ENCODE measurements at places on chromosomes 5 and 9.

DNA sequence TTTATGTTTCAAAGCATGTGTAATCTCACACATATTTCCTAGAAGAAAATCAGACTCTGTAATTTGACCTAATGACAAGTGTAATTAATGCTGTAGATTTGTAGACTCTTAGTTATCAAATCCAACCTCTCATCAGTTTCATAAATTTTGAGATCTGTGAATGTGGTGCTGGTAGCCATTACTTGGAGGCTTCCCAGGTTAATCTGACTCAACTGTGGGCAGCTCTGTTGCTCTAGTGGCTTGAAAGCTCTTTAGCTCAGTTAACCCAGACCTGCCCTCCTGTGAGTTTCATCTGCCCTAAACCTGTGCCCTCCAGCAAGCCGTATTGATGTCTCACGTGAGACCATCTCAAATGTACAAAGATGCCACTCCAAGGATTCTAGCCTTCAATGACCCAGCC is 323.4 kb downstream of the FBXL7 start:
- DNase-seq: no peak

GRCh38 chr9:121399883-121400607 is 30.0 kb upstream of the STOM start:
- peak; percentile 36 for DNase-seq

- DNase-seq: no peak
These were observed 27.3 kb downstream of the EGR1 start for GRCh38 chr5:138492560-138493045.

DNA sequence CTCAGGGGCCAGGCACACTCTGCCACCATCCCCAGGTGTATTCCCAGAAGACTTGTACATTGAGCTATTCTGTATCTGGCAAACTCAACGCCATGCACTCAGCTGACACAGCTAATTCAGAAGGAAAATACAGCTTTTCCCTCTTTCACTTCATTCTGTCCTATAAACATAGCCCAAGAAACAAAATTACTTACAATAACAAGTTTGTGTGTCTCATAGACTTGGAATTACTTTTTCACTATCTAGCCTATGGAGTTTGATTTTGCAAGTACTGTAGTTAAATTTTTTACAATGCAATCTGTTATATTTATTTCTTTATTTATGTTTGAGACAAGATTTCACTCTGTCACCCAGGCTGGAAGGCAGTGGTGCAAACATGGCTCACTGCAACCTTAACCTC is 125.1 kb upstream of the KLF9 start:
- no peak for DNase-seq

DNA sequence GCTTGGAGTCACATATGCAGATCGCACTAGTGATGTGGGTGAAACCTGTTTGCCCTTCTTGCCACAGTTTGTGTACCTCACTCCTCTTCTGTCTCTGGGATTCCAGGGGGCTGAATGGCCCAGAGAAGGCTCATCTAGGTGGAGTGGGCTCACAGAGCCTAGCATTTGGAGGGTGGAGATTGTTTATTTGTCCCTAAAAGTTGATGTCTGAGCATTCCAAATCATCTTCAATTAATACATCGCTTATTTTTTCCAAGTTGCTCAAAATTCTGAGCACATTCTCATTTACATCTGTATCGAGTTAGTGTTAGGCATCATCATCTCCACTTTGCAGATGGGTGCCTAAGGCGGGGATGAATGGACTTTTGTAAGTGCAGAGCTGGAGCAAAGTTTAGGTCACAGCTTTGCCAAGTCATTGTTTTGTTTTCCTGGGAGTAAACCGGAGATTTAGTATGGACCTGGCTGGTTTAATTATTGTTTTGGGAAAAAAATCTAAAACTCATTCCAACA is 2.0 kb downstream of the ABL1 start:
- DNase-seq: no peak

GRCh38 chr9:22138956-22139660 is 130.0 kb upstream of the CDKN2B start:
- DNase-seq: no peak

DNA sequence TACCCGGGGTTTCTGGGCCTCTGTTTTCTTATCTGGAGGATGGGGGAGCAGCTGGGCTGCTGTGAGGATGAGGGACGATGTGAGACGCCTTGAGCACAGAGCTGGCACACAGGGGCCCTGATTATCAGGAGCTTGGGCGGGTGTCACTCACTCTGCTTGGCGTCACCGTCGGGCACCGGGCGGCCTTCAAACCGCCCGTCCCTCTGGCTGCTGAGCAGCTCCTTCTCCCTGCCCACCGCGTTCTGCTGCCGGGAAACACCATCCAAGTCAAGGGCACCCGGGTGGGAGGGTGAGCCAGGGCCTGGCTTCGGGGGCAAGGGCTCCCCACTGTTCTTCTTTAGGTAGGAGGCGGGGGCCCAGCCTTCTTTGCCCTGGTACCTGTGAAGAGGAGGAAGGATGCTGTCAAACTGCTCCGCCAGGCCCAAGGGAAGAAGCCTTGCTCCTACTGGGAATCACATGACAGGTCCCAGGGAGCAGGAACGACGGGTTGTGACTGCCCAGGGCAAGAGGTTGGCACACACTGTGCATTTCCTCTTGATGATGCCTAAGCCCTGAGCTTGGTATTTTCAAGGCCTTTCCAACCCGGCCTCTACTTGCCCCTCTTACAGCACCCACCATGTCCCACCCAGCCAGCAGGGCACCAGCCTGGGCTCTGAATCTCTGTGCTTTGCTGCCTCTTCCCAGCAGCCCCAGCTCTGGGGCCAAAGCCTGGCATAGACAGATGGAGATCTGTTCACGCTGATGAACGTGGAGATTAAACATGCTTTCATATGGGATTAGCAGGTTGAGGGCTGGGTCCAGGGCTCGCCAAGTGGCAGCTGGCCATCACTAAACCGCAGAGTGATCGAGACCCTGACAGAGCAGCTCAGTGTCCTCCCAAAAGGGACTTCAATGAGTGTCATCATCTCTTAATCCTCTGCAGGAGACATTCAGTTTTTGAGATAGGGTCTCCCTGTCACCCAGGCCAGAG is 66.9 kb upstream of the UBTD2 start:
- no peak for DNase-seq

DNA sequence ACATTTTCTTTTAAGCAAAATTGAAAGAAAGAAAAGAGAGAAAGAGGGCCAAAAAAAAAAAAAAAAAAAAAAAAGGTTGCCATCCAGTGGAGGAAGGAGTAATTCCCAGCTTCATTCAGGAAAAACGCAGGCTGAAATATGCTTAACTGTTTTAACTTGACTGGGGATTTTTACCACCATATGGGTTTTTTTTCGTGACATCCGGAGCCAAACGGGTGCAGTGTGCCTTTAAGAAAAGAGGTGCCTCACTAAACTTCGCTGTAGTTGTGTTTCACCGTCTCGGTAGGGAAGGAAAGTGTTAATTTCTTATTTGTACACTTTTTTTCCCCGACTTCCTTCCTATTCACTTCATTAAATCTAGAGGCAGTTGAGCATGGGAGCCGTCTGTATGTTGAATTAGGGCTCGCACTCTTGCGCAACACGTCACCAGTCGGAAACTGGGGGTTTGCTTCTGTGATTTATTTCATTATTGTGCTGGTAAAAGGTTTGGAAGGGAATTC is 143.0 kb downstream of the SMARCA2 start:
- DNase-seq: no peak

- no peak for DNase-seq
These were observed 5.2 kb upstream of the RAPGEF6 start for GRCh38 chr5:131640043-131640856.

- DNase-seq: peak; percentile 44
These were observed 302.5 kb downstream of the MLLT3 start for GRCh38 chr9:20319641-20320337.

DNA sequence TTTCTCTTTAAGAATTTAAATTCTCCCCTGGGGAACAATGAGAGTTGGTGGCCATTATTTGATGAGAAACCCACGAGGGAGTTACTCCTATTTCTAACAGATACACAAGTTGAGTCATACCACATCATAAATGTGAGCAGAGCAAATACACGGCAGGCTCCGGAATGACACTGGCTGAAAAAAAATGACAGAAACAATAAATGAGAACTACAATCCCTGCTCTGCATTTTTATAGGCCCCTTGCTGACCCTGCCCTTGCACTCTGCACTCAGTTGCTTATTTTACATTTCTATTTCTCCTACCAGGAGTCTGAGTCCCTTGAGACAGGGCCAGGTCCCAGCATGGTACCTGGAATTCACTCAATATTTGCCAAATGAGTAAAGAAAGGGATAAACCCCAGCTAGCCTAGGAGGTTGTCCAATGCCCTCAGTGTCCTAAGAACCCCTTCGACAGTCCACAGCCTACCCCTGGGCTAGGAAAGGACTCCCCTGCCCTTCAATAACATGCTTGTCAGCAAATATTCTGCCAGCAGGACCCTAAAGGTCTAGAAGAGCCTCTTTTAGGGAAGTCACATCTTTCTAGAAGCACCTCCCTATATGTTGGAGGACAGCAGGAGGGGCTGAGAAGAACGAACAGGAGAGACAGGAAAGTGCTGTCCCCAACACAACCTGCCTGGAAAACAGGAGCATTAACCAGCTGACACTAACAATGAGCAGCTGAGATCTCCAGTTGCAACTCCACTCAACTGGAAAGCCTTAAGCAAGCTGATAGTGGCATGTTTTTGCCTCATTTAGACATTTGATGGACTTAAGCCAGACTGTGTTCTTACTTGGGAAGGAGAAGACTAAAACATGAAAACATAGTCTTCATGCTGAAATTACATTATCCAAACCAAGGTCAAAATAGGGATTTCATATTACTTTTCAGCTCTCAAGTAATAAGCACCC is 191.2 kb downstream of the ACTL7B start:
- no peak for DNase-seq

- no peak for DNase-seq
These were observed 245.2 kb downstream of the EFNA5 start for GRCh38 chr5:107425541-107426031.

- no peak for DNase-seq
These were observed 17.1 kb upstream of the SPATA31E1 start for GRCh38 chr9:87865626-87866025.

GRCh38 chr5:156991714-156992113 is 28.7 kb upstream of the TIMD4 start:
- no peak for DNase-seq

GRCh38 chr9:13942695-13943094 is 371.2 kb downstream of the NFIB start:
- no peak for DNase-seq

DNA sequence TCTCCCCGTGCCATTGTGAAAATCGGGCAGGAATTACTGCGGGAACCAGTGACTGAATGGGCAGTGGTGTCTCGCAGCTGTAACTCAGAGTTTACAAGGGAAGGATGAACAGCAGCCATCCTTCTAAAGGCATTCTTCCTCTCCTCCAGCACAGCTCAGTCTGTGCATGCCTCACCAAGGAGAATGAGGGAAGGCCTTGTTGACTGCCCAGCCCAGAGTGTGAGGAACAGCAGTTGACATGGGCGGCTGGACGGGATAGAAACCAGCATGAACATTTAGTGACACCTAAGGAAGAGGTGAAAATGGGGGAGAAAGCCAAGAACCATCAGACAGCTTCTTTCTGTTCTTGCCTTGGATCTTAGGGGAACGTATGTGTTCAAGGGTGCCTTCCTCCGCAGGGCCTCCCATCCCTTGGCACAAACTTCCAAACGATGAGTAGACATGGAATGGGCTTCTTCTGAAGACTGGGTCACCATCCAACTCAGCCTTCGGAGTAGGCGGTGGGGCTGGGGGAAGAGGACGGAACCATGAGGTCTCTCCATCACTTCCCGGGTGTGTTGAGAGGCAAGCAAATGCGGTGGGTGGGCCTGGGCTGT is 887 bp upstream of the PDE8B start:
- DNase-seq: no peak

GRCh38 chr9:85527331-85528020 is 214.3 kb downstream of the AGTPBP1 start:
- no peak for DNase-seq

DNA sequence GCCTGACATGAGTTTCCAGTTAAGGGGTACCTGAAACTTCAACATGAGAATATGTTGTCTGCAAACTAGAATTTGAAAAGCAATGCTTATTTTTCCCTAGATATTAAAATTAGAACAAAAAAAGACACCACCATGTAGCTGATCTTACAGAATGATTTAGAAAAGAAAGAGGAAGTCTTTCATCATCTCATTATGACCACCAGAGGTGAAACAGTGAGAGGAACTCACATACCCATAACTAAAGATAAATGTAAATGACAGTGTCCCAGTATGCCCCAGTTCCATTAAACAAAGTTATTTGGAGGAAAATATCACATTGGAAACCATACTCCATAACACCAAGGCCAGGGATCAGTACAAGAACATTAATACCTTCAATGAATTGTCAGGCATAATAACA is 6.9 kb downstream of the TAF7 start:
- no peak for DNase-seq

- DNase-seq: no peak
These were observed 24.0 kb downstream of the GALNT10 start for GRCh38 chr5:154214371-154215106.

DNA sequence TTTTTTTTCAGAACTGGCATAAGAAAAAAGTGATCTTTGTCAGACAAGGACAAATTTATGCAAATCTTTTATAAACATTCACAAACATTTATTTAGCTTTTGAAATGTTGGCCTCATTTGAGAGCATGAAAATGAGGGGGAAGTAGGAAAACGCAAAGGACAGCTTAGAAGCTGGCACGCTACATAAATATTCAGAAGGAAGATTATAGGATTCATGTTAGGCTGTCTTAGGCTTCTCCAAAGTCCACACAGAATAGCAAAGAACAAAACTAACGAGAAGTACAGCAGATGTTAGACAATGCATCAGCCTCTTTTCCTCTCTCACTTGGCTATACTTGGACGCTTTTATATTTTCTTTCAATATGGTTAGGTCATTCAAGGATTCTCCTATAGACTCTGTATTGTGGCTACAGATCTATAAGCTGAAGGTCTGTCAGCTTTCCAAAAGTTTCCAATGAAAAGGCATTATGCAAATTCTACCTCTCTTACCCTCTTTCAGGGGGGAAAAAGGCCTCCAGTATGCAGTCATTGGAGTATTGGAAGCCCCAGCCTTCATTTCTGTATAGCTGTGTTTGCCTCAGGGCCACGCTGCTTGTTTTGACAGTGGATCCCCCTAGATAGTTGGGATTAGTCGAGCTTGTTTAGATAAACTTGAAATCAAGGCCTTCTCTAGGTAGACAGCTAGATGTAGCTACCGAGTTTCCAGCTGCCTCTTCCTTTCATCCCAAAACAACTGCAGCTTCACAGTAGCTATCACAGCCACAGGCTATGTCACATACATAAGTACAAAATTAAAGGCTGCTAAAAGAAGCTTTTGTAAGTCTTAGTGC is 153.0 kb downstream of the DENND1A start:
- no peak for DNase-seq

DNA sequence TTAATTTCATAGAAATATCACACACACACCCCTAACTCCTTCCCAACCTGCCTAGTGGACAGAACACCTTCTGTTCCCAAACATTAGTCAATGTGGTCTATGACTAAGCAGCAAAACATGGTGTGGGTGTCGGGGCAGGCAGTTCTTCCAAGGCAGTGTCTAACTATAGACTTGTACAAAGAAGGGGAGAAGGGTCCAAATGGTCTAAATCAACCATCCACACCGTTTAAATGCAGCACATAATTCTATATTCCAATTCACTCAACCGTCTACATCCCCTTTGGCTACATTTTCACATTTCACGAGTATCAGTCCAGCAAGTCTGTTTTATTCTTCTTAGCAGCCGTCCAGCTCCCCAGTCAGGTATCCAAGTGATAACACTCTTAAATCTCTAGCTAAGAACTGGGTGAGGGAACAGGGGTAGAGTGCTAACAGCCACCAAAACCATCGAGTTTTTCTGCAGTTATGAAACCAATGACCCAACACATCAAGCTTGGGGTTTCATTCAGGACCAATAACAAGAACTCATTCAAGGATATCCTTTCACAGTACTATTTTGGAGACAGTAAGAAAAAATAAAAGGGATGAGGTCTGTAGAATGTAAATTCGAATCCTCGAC is 3.3 kb downstream of the ZNF608 start:
- no peak for DNase-seq

Measured in NCI-H2029 (cell line).